Activated T-helper 1 cell treated with anti-CD3 and anti-CD28 coated beads, Interleukin-2, amount 50 U/mL, for 16 hours (primary cell): ENCODE measurements at places on chromosomes 7 and 10.

GRCh38 chr10:87771871-87772500 lies 46.0 kb downstream of the ATAD1 start:
- DNase-seq: no peak

DNA sequence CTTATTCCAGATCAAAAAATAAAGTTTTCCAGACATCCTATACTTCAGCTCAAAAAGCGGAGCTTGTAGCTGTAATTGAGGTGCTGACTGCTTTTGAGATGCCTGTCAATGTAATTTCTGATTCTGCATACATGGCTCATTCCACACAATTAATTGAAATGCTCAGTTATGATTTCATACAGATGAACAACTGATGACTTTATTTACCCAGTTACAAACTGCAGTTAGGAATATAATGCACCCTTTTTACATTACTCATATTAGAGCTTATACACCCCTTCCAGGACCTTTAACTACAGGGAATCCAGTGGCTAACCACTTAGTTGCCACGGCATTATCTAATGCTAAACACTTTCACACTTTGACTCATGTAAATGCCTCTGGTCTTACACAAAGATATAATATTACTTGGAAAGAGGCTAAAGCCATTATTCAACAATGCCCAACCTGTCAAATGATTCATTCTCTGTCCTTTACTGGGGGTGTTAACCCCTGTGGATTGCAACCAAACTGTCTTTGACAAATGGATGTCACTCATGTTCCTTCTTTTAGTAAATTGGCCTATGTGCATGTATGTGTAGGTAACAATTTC lies 147.3 kb downstream of the ZNF33B start:
- DNase-seq: no peak

GRCh38 chr7:79296553-79297320 lies 156.7 kb downstream of the MAGI2 start:
- DNase-seq: no peak

DNA sequence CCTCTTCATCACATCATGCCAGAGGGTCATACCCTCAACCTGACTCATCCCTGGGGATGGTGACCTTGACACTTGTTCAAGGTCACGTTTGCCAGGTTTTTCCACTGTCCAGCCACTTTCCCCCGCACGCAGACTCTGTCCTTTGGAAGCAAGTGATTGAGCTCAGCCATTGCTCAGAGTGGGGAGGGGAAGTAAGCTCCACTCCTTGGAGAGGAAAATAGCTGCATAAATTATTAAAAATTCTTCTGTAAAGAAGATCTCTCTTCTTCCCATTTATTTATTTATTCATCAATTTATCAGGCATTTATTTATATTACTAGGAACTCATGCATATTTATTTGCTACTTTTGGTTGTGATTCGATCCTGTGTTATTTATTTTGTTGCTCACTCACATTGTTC lies 88.0 kb downstream of the GLRX3 start:
- DNase-seq: no peak

- DNase-seq: no peak
Observed at GRCh38 chr7:94311515-94311914, 83.2 kb upstream of the COL1A2 start.

GRCh38 chr10:88097536-88097935 lies 234.1 kb downstream of the PTEN start:
- DNase-seq: no peak

GRCh38 chr7:121027761-121028669 lies 39.5 kb downstream of the CPED1 start:
- no peak for DNase-seq

- DNase-seq: no peak
Observed at GRCh38 chr7:75537731-75538130, 45.6 kb downstream of the SPDYE5 start.

DNA sequence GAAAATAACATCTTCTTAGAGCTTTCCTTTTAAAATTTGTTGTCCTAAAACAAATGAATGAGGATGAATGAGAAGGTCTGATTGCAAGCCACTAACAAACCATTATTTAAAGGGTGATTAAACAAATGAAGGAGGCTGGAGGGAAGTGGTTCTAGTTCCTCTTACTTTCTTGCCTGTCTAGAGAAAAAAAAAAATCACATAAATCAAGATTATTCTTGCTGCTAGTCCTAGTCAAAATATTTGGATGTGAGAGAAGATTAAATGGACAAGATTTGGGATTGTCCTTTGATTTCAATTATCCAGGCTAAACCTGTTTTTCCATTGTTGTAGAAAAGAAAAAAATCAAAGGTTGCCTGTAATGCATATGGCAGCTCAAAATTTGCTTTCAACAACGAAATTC lies 3.3 kb downstream of the SKAP2 start:
- DNase-seq: no peak

- no peak for DNase-seq
Observed at GRCh38 chr10:124642088-124642710, 102.0 kb downstream of the FAM53B start.

- DNase-seq: no peak
Observed at GRCh38 chr10:791639-792038, 102.2 kb upstream of the DIP2C start.

GRCh38 chr10:52631146-52631545 lies 141.4 kb downstream of the MBL2 start:
- DNase-seq: no peak

DNA sequence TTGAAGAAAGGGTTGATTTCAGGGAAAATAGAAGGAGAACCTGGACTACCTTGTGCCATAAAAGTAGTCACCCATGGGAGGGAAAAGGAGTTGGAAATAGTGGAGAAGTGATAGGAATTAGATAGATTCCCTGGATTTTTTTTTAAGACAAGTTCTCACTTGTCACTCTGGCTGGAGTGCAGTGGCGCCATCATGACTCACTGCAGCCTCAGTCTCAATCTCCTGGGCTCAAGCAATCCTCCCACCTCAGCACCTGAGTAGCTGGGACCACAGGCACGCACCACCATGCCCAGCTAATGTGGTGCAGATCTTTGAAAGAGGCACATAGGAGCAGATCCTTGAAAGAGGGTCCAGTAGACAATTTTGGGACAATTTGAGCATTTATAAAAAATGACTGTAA lies 9.5 kb upstream of the BLNK start:
- DNase-seq: no peak

DNA sequence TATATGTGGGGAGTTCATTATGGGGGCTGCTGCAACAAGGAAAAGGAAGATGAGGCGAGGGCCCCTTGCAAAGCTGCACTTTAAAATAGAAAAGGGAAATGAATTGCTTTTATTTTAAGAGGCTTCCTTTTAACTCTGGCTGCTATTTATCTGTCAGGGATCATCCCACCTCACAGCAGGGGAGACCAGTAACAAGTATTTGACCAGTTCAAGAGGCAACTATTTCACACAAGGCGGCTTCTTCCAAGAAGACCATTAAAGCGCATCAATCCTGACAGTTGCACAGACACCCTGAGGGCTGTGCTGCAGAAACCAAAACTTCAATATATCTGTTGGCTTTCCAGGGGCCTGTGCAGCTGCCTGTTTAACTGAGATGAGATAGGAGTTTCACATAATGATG lies 1009.2 kb downstream of the SORCS3 start:
- DNase-seq: no peak

- no peak for DNase-seq
Observed at GRCh38 chr10:15346440-15347141, 24.5 kb downstream of the FAM171A1 start.

- DNase-seq: no peak
Observed at GRCh38 chr7:141433698-141434097, 117.5 kb upstream of the AGK start.

GRCh38 chr7:156473476-156474240 lies 166.9 kb upstream of the RNF32 start:
- no peak for DNase-seq

DNA sequence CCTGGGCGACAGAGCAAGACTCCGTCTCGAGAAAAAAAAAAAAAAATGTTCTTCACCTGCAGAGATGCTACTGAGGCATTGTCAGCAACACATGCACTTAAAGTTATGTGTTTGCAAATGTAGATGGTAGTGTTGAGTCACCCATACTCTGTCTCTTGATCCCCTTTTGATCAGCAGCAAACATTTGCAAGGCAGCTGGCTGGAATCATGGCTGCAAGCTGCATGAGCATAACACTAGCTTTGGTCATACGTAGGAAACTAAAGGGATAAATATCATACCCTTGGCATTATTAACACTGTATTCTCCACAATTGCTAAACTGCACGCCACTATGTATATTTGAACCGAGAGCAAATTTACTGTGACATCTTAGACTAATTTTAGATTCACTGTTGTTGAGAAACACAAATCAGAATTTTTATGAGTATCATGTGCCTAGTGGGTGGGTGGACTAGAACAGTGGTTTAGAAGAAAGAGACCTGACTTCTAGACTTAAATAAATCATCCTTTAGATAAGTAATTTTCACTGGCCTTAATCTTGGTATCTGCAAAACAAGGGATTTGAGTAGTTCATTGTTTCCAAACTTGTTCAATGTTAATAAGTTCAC lies 229.3 kb upstream of the MEOX2 start:
- no peak for DNase-seq

DNA sequence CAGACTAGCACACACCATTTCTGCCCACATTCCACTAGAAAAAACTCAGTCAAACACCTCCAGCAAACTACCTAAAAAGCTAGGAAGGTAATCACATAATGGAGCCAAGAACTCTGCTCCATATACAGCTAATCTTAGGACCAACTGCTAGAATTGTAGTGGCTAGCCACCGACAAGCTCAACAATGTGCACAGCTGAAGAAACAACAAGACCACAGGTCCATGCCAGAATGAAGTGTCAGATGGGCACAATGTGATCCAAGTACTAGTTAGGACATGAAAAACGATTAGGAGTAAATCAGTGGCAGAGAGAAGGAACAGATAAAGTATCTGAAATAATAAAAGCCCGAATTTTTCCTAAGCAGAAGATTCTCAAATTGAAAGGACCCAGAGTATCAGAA lies 38.6 kb downstream of the TMEM106B start:
- DNase-seq: no peak

DNA sequence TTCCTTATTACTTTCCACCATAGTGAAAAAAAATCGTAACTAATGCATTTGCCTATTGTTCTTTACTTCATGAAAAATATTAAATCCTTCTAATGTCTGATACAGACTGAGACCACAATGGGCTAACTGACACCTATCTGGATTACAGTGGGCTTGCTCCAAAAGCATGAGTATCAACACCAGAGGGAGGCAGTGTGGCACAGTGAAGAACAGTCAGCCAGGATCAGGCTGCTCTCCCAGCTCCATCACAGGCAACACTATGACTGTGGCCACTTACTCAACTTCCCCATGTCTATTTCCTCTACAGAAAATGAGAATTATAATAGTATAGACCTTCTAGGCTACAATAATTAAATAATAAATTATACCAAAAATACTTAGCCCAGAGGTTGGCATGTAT lies 97.2 kb downstream of the SLC25A13 start:
- DNase-seq: no peak

- peak; percentile 38 for DNase-seq
Observed at GRCh38 chr10:61750943-61751471, 88.3 kb downstream of the CABCOCO1 start.

- DNase-seq: no peak
Observed at GRCh38 chr10:58733436-58733835, 220.8 kb downstream of the BICC1 start.

DNA sequence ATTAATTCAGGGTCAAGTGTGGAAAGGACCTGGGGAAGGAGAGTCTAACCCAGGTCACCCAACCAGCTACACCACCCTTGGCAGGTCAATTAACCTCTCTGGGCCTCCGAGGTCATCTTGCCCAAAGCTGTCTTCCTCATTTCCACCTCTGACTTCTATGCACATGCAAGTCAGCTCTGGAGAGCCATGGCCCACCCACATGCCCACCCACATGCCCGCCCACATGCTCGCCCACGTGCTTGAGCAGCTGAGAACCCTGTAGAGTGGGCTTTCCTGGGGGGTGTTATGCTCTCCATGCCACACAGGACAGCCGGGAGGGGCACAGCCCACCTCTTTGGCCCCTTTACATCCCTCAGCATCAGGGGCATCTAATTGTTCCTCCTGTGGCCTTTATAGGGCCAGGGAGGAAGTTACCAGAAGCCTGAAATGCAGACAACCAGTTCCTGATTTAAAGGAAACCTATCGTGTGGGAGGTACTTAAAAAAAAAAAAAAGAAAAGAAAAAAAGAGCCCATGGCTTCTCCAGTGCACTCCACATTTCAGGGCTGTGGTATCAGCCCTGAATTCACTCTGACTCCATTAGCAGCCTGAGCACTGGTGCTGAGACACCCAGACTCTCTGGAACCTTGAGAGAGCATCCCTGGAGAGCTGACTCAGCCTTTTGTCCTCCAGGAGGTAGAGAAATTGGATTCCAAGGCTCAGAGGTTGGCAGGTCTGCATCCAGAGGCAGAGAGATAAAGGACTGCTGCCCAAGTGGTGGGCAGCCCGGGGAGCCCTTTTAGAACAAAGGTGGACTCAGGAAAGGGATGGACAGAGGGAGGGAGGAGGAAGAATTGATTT lies 176.2 kb upstream of the ZMIZ1 start:
- DNase-seq: no peak

DNA sequence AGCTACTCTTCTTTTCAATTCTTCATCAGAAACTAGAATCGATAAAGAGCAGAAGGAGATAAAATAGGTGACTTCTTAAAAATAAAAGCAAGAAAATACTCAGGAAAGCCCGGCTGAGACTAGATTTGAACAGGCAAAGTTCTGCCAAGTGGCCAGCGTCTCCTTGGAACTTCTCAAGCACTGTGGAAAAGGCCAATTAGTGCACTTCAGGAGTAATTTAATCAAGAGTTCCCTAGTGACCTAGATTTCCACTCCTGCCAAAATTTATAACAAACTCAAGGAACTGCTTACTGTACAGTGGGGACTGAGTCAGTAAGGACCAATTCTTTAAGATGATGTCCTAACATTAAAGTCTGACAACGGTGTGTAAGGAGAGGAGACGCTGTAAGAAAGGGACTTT lies 57.3 kb downstream of the CHCHD3 start:
- DNase-seq: no peak

DNA sequence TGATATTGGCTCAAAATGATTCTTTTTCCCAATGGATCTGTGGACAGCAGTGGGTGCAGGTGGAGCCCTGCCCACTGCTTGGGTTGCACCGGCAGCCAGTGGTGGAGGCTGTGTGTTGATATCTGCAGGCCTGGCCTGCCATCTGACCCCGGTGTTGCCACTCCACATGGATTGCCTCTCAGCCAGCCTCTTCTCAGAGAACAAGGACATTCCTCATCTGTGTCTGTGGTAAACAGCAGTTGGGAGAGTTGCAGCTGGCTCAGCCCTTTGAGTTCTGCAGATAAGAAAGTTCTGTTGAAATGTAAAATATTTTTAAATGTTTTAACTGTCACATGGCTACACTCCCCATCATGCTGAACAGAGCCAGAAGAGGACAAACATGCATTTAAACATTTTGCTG lies 374.9 kb upstream of the CELF2 start:
- DNase-seq: no peak
